K562 (cell line): ENCODE measurements at places on chromosomes 13 and 19.

DNA sequence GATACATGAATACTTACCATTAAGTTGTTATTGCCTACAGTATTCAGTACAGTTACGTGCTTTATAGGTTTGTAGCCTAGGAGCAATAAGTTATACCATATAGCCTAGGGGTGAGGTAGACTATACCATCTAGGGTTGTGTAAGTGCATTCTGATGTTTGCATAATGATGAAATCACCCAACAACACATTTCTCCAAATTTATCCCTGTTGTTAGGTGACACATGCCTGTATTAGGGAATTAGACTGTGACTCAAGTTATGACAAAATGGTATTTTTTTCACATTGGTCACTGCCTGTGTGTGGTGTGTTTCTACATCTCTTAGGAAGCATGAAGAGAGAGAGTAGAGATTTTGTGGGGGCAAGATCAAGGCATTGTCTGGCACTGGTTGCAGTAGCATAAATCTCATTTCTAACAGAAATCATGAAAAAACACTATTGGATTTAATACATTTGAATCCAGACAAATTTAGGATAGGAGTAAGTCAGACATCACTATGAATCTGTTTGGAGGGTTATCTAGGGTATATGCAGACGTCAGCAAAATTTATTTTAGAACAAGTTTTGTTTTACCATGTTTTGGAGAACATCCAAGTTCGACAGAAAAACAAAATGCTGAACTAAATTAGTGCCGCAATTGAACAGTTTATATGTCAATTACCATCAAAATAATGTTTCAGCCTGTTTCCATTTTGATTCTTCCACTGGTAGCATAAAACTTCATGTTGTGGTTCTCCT is 332.1 kb downstream of the LMO7 start:
- DNase-seq: no peak

DNA sequence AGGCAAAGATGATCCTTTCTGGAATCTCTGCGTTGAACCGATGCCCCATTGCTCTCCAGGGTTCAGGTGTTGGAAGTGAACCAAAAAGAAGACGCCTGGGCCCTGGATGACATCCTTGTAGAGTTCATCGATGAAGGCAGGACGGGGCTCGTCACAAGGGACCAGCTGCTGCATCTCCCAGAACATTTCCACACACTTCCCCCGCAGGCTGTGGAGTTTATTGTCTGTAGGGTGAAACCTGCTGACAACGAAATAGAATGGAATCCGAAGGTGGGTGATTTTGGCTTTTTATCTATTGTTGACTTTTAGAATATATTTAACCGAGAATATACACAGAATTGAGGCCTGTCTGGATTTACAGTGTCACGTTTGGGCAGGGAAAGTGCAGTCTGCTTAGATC is 58.4 kb downstream of the SLC7A9 start:
- DNase-seq: no peak

DNA sequence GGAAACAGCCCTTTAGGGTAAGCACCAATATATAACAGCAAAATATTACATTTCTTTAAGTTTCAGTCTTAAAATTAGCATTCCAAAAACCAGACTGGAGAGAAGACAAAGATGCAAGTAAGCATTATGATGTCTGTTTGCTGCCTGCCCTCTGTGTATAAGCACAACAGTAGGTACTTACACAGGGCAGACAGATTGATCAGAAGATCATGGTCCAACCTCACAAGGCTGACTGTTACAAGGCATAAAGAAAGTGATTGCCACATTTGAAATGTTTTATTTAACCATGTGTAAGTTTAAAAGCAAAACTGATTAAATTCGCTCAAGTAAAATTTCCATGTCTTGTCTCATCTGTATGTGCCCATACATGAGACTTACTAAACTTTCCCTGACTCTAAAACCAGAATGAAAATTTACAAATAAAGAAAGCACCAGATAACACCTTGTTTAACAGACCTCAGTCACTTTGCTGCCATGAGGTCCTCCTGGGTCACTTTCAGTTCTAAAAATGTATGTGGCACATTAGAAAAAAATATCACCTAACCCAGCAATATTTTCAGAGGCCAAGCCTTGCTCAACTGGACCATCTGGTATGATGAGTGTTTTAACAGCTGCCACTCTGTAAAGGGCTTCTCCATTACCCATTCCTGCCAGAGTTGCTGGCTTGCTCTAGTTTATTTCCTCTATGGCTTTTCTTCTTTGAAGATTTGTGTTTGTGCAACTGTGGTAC is 297.0 kb downstream of the RBM26 start:
- DNase-seq: no peak

DNA sequence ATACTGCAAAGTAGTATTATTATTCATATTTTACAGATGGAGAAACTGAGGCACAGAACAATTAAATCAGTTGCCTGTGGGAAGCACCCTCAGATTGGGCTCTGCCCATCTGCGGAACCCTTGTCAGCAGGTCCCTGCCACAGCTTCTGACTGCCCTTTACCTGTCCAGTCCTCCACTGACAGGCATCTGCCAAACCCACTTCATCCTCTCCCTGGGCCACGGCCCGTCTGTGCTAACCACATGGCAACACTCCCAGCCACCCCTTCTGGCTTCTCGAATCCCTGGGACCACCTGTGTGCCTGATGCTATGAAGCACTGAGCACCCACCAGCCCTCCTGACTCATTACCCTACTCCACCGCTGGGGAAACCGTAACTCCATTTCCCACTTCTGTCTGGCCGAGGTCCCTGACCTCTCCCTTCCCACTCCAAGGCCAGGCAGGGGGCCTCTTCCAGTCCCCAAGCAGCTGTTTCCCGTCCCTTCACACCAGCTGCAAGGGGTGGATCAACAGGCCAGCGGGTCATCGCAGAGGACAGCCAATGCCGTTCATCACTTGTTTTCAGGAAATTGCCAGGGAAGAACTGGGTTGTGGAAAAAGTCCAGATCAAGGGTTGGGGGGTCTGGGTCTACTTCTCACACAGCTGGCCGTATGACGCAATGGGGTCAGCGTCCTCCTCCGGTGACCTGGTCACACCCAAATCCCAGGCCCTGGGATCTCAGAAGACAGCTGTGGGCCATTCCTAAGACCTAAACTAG is 2.5 kb downstream of the KANK3 start:
- DNase-seq: peak; percentile 50

GRCh38 chr19:24069905-24070657 is 16.9 kb upstream of the ZNF254 start:
- no peak for DNase-seq

DNA sequence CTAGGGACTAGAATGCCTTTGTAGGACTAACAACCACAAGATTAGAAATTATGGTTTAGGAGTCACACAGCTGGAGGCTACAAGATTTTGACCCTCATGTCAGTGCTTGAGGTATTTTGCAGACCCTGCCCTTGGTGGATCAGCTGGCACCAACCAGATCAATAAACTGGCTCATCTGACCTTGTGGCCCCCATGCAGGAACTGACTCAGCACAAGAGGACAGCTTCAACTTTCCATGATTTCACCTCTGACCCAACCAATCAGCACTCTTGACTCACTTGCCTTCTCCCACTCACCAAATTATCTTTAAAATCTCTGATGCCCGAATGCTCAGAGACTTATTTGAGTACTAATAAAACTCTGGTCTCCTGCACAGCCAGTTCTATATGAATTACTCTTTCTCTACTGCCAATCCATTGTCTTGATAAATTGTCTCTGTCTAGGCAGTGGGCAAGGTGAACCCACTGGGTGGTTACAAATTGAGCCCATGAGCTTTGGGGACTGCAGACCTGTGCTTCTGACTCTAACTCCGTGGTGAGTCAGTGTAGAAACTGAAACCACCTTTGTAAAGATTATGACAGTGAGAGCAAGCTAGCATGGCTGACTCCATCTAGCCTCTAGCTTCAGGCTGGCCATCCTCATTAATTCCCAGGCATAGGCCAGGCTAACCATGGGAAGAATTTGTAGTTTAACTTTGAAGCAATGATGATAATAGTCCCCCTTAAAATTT is 33.9 kb upstream of the CEACAM8 start:
- DNase-seq: no peak

DNA sequence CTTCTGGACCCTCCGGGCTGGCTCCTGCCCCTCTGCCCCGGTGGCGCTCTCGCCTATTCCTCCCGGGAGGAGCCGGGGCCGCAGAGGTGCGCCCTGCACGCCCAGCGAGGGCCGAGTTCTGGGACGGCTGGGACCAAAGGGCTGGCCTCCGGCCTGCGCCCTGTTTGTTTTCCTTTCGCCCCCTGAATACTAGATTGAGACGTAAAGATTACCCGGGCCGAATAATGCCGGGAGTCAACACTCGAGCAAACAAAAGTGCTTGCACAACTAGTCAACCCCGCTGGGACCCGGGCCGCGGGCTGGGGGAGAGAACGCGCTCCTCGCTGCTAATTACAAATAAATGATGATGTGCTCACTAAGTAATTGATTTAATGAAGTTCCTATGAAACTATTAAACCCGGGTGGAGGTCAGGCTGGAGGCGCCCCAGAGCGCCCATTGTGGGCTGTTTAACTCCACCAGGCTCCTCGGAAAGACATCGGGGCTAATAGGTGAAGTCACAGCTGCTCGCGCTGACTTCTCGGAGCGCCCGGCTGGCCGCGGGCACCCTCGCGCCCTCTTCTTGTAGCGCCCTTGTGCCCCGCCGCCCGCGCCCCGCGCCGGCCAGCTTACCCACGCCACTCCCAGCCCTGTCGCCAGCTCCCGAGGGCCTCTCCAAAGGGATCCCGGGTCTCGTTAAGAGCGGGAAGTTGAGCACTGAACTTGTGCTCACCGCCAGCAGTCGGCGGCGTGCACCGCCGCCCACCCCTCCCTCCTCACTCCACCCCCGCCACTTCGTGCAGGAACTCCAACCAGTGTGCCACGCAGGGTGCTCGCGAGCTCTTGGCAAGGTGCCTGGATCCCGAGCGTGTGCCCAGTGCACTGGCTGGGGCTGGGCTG is 14.9 kb downstream of the ZIC5 start:
- no peak for DNase-seq

- no peak for DNase-seq
Observed at GRCh38 chr19:28864024-28864503, 348.9 kb downstream of the UQCRFS1 start.

DNA sequence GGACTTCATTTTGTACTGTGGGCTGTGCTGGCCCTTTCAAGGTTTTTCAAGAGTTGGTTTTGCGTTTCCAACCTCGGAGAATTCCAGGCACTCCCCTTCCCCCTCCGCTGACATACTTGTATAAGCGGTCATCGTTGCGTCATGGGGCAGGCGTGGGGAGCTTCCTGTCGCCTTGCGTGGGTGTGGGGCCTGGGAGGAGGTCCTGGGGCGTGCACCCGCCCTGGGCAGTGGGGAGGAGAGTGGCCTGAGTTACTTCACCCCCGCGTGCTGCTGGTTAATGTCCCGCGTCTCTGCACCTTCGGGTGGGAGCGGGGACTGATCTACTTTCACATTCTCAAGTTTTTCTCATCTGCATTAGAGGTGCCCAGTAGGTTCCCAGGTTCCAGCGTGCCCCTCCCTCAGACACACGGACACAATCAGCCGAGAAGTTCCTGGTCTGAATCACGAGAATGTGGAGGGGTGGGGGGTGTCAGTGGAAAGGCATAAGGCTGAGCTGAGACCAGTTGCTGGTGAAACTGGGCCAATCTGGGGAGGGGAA is 4.1 kb downstream of the IER2 start:
- DNase-seq: peak; percentile 87

GRCh38 chr13:30882026-30882850 is 23.8 kb upstream of the MEDAG start:
- no peak for DNase-seq

GRCh38 chr19:16901491-16902175 is 12.8 kb downstream of the F2RL3 start:
- DNase-seq: peak; percentile 72

GRCh38 chr13:99566125-99567083 is 65.1 kb downstream of the TM9SF2 start:
- DNase-seq: no peak

- no peak for DNase-seq
Observed at GRCh38 chr19:3336680-3337523, 29.5 kb upstream of the NFIC start.

GRCh38 chr13:77300176-77301037 is 26.5 kb downstream of the MYCBP2 start:
- DNase-seq: peak; percentile 15

DNA sequence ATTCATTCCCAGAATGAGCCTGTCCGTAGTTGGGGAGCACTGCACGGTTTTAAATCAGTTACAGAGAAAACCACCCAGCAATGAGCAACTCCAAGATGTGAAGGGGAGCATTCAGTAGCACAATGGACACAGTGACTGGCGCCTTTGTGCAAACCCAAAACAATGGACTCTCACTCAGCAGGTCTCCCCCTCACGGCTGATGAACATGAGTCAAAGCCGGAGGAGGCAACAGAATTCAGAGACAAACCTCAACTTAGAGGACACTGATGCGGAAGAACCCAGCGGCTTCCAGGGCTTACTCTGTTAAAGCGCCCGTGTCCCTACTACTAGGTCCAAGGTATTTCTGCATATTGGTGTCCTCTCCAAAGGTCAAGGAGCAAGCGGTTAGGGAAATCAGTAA is 17.7 kb downstream of the PLEKHF1 start:
- DNase-seq: peak; percentile 30

GRCh38 chr19:33690378-33691029 is 68.8 kb downstream of the CHST8 start:
- no peak for DNase-seq

GRCh38 chr19:6539514-6539913 is 8.7 kb downstream of the TNFSF9 start:
- no peak for DNase-seq
